Kidney epithelial cell (primary cell): ENCODE measurements at places on chromosomes 13 and 19.

DNA sequence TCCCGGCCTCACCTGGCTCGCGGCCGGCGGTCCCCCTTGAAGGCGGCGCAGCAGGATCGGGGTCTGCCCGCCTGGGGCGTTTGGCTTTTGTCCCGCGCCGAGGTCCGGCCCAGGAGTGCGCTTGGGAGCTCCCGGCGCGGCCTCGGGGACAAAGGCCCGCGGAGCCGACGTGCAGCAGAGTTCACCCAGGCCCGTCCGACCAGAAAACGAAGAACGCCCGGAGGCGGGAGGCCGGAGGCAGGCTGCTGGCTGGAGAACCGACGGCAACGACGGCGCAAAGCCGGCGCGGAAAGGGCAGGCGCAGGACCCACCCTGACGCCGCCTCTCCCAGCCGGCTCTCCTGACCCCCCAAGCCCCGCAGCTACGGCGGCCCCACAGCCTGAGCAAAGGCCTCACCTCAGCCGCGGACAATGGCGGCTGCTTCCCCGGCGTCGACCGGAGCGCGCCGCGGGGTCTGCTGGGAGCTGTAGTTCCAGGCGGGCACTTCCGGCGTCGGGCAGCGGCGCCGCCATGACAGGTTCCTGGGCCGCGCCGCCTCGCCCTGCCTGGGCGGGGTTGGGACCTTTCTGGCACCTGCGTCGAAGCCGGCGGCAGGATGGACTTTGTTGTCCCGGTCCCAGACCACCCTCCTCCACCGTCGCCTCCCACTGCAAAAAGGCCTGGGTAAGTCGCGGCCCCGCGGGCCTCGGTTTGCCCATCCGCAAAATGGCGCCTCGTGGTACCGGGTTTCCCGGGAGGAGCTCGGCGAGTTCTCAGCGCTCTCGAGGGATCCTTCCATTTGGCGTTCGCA is at the start of gene ZNF606:
Gene ZNF606, minus strand, starts transcription at position 437 of the 790 bp plus-strand sequence. CDS start 1,501 bp downstream, outside the sequence.
- peak; percentile 32 for DNase-seq

DNA sequence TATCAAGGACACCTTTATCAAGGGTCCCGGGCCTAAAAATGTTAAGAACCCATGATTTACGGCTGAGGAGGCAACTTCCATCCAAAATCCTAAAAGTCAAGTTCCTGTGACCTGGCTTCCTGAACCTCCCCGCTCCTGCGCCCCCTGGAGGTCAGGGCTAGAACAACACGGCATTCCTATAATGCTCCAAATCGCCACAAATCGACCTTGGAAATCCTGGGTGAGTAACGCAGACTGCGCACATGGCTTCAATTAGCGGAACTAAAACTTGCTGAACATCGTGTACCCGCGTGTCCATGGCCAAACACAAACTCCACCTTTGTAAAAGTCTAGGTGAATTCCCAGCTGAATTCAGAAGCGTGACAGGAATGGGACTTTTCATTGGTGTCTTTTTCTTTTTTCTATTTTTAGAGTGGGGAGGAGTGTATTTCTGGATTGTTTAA is 4.3 kb upstream of the C5AR1 start:
- no peak for DNase-seq

- DNase-seq: no peak
These were observed 123.1 kb downstream of the CDK8 start for GRCh38 chr13:26377038-26377437.

DNA sequence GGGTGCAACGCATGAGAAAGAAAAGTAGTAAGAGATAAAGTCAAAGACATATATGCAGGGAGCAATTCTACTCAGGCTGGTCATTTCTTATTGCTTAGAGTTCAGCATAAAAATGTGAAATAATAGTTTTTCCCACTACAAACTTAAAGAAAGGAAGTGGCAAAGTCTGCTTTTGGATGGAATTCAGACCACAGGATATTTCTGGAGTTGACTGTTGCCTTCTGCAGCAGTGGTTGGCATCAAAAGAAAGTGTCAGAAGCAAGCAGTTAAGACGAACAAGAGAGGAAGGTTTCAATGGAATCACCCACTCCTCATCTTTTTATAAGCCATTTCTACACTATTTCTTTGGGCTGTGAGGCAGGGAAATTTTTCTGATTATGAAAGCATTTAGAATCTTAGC is 36.2 kb upstream of the TRPC4 start:
- DNase-seq: no peak

DNA sequence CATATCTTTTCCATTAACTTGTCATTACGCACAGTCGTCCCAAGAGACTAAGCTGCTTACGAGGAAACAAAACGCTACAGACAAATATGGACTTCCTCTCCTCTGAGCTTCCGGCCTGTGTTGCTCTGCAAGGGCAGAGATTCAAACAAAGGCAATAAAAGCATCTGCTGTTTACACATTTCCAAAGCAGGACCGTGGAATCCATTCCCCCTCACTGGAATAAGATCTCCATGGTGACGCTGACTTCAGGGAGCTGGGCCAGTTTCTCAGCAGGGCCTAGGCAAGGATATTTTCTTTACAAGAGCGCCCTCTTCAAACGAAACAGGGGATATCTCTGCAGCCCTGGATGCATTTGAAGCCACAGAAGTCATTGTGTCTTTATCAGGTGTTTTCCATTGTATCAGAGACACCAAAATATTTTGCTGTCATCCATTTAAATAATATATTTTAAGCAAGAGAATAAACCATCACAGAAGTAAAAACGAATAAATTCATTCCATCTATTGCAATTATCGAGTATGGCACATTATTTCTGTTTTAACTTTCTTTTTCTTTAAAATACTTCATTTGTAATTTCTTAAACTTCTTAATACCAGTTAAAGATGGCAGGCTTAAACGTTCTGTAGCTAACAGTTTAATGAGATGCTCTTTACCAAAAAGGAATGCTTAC is 177.5 kb downstream of the DCLK1 start:
- peak; percentile 49 for DNase-seq

DNA sequence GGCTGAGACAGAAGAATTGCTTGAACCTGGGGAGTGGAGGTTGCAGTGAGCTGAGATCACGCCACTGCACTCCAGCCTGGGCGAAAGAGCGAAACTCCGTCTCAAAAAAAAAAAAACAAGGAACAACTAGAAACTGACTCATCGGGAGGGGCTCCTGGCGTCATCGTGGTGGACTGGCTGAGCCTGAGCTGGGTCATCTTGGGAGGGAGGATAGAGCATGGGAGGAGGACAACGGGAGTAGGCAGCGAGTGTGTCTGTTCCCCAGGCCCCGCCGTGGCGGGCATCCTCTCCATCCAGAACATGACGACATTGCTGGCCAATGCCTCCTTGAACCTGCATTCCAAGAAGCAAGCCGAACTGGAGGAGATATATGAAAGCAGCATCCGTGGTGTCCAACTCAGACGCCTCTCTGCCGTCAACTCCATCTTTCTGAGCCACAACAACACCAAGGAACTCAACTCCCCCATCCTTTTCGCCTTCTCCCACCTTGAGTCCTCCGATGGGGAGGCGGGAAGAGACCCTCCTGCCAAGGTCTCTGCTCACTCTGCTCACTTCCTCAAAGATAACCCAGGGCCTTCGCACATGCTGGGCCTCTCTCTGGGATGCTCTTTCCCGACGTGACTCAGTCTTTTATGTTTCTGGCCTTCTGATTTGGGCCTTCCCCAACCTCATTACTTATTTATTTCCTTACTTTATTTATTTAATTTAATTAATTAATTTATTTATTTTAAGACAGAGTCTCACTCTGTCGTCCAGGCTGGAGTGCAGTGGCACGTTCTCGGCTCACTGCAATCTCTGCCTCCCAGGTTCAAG is 16.6 kb downstream of the DDX39A start:
- no peak for DNase-seq

GRCh38 chr19:5814852-5815246 is 10.0 kb downstream of the NRTN start:
- DNase-seq: no peak

DNA sequence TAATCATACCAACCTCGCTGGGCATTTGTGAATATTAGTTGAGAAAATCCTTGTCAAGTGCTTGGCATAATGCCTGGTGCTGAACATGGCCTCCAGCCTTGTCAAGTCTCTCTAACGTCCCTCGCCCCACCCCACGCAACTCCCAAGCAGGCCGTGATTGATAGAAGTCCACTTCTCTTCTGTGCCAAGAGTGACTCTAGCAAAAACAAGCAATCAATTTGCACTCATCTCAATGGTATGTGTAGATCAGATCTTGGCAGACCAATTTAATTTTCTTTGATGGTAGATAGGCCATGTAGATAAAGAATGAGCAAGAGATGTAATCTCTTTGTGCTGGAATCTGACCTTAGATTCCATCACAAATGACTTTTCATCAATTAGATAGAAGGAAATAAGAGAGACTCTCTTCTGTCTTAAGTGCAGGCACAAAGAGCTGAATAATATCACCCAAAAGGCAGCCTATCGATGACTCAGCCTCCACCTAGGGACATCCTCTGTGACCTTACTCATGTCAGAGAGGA is 31.0 kb upstream of the KATNAL1 start:
- no peak for DNase-seq

DNA sequence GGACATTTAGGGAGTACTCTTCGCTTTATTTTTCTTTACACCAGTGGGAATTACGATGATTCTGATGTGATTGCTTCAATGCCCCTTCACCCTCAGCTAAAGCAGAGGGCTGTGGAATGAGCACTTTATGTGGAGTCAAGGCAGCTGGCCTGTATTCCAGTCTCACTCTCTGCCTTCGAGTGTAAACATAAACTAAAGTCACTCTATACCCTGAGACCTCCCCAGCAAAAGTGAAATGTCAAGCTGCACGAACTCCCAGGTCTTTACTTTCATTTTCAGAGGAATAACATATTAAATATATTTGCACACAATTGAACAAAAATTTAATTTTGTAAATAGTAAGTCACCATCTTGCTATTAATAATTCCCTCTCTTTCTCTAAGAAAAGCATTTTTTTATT is 557.1 kb downstream of the DACH1 start:
- no peak for DNase-seq

DNA sequence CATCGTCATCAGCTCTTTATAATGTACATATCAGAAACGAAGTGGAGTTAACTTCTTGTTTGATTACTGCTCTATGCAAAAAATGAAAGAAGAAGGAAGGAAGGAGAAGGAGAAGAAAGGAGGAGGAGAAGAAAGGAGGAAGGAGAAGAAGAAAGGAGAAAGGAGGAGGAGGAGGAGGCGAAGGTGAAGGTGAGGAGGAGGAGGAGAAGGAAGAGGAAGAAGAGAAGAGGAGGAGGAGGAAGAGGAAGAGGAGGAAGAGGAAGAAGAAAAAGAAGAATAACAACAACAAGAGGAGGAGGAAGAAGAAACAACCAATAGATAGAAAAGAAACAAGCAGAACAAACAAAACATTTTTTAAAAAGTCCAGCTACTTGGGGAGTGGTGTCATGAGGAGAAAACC is 13.1 kb downstream of the NUFIP1 start:
- DNase-seq: no peak

GRCh38 chr13:40980461-40980860 is 38.7 kb downstream of the ELF1 start:
- no peak for DNase-seq

DNA sequence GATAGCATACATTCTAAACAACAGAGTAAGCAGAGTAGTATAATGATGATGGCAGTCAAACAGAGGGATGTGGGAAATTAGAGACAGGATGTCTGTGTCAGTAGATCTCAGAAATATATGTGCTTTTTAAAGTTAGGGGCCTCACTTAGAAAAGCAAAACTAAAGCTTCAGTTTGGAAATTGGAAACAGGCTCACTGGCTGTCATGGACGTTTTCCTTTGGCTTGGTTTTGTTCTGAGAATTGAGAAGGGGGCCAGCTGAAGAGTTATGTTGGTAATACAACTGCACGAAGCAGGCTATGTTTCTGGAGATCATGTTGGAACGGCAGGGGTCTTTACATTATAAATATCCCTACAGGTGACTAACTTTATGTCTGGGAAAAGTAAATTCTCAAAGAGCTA is 261.3 kb downstream of the LMO7 start:
- no peak for DNase-seq

DNA sequence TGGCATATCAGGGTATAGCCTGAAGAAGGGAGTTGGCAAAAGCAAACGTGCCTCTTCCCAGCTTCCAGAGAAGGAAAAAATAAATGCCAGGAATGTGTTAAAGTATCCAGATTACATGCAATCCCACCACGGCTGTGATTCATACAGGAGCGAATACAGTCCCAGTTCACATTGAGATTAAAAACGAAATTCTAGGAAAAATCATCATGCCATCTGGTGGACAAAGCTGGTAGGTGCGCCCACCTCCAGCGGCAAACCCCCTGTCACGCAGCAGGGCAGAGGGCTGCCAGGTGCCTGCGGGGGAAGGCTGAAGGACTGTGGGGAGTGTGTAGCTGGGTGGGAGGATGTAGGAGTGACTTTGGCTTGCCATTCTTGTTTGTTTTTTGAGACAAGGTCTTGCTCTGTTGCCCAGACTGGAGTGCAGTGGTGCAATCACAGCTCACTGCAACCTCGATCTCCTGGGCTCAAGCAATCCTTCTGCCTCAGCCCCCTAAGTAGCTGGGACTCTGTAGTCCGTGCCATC is 6.4 kb upstream of the DMWD start:
- no peak for DNase-seq

GRCh38 chr19:33622505-33622808 is 704 bp downstream of the CHST8 start:
- no peak for DNase-seq

GRCh38 chr19:30671622-30672051 is 299.5 kb downstream of the ZNF536 start:
- no peak for DNase-seq

GRCh38 chr19:31583148-31583547 is 233.9 kb upstream of the TSHZ3 start:
- no peak for DNase-seq

DNA sequence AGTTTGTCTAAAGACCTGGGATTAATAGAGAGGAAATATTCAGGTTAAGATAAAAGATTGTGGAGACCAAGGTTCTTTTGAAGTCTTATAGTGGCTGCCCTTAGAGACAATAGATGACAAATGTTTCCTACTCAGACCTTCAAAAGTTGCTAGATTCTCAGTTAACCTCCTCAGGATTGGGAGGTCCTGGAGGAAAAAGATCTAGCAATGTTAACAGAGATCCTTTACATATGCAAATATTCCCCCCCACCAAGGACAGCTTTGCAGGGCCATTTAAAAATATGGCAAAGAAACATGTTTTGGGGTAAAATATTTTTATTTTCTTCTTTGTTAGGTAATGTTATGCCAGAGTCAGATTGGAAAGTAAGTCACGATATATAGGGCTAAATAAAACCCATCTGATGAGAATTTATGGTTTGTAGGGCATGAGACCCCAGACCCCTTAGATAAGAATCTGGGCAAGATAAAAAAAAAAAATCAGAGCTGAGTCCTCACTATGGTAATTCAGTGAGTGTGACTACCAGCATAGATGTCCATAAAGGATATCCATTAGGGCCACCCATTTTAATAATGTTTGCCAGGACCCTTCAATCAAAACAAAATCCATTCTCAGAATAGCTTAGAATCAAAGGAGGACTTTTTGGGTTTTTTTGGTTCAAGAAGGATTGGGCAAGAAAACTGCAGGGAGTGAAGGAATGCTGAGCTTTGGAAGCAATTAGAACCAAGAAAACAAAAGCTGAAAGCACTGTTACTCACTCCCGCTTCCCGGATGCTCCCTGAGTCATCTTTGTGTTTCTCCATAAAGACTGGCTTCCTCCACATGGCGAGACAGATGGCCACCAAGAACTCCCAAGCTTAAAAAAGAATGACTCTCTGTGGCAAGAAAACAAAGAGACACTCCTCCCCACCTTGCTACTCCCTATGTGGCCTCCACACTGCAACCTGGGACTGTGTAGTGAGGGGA is 28.2 kb downstream of the VSTM1 start:
- DNase-seq: peak; percentile 23

GRCh38 chr13:99709134-99709533 is 207.9 kb downstream of the TM9SF2 start:
- DNase-seq: no peak

- DNase-seq: no peak
These were observed 1.4 kb downstream of the UPF1 start for GRCh38 chr19:18833141-18833476.
